ENCODE measurements at places on chromosomes 4 and X. TPM values are rescaled to one million over a fixed set of nuclear protein-coding genes. Genes with fewer than 3 reads are reported as not detected.

The XKRX gene
- 0.39 TPM for total RNA-seq

The MAGEA1 gene
- total RNA-seq: 153 TPM

The TLR6 gene
- 9.9 TPM for total RNA-seq

The TCEAL2 gene
- 3.8 TPM for total RNA-seq

The ARSJ gene
- 21.4 TPM for total RNA-seq

The XK gene
- total RNA-seq: 1.6 TPM

The STATH gene
- 0.29 TPM for total RNA-seq

The MAGEE1 gene
- 1.5 TPM for total RNA-seq

The FAM9B gene
- total RNA-seq: not detected

The OPN1LW gene
- total RNA-seq: not detected

The CXCL11 gene
- total RNA-seq: not detected
